ENCODE measurements at places on chromosomes 16 and 17.

GRCh38 chr17:13395346-13395745 lies 206.4 kb downstream of the HS3ST3A1 start:
- DNase-seq: no peak

DNA sequence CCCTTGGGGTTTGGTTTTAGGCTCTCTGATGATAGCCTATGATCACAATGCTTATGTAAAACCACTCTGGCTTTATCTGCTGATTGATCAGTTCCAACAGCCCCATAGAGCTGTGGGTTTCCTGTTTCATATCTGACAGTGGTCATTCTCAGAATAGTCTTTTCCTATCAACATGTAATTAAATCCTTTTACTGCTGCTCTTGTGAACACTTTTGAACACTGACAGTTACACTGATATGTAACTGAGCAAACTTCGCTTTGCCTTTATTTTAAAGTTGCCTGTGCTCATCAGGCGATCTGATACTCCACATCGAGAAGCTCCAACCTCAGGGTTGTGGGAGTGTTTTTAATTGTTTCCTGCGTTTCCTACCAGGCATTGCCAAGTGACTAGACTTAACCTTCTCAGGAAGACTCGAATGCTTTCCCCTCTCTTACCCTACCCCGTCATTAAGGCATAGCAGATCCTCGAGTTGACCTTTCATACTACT lies 17.3 kb upstream of the CLEC18B start:
- no peak for DNase-seq

GRCh38 chr16:52825892-52826291 lies 226.8 kb downstream of the CHD9NB start:
- no peak for DNase-seq

DNA sequence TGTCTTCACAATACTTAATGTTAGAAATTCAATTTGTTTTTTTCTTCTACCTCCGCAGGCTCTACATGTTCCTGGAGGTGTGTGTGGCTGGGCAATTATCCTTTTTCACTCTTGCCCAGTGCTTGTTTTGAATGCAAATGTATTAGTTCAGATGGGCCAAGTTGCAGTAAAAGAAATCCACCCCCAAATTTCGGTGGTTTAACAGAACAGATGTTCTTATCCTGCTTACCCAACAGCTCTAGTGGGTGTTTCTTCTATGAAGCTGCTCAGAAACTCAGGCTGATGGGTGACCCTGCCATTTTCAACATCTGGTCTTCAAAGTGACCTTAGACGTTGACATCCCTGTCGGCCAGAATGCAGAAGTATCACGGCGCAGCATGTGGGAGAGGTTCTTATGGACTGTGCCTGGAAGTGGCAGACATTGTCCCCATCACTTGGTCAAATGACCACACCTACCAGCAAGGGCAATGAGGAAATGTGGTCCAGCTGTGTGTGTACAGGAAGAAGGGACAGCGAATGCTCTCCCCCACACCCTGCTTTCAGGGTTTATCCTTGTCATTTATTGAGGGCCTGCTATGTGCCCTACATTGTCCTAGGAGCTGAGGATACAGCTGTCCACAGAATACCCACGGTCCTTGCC lies 157.3 kb downstream of the CDH13 start:
- no peak for DNase-seq

DNA sequence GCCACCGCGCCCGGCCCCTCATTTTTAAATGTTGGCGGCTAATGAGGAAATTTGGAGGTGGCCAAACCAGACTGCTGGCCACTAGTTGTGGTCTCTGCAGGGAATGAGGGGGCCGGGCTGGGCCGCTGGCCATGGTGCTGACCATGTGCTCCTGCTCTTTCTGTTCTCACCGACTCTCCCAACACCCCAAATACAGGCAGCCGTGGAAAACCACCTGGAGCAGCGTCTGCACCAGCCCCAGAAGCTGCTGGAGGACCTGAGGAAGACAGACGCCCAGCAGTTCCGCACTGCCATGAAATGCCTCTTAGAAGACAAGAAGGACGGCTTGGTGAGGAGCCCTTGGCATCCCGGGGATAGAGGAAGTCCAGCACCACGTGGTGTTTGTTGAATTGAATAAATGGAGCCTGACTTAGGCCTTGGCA lies 21.3 kb downstream of the OTOA start:
- peak; percentile 39 for DNase-seq

DNA sequence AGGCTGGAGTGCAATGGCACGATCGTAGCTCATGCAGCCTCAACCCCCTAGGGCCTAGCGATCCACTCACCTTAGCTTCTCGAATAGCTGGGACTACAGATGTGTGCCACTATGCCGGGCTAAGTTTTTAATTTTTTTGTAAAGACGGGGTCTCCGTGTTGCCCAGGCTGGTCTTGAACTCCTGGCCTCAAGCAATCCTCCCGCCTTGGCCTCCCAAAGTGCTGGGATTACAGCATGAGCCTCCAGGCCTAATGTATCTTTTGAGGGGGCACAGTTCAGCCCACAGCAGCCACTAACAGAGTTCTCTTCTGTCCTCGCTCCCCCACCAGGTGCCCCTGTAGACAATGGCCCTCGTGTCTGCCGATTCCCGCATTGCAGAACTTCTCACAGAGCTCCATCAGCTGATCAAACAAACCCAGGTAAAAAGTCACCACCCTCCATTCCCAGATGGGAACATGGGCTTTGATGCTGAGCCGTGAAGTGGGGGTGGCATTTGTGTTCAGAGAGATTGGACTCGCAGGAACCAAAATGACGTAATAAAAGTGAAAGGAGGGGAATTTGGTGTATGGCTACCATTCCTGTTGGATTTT lies 16.0 kb downstream of the SULT1A2 start:
- DNase-seq: no peak

DNA sequence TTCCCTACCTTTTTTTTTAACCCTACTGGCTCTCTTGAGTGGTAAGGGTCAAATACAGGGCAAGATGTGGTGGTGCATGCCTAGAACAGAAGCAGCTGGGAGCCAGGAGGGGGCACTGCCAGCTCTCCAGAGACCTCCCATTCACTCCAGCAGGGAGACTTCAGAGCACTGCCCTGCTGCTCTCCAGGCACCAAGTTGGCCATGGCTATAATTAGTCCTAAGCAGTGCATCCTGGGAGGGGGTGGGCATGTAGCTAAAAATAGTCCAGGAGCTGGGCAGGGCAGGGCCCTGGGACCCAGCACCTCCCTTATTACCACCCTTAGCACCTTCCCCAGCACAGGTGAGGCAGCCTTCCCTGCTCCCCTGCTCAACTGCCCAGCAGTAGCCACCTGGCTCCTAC lies 3.5 kb downstream of the CORO6 start:
- DNase-seq: no peak

- no peak for DNase-seq
These were observed 386.2 kb downstream of the SNX29 start for GRCh38 chr16:12362482-12363458.

DNA sequence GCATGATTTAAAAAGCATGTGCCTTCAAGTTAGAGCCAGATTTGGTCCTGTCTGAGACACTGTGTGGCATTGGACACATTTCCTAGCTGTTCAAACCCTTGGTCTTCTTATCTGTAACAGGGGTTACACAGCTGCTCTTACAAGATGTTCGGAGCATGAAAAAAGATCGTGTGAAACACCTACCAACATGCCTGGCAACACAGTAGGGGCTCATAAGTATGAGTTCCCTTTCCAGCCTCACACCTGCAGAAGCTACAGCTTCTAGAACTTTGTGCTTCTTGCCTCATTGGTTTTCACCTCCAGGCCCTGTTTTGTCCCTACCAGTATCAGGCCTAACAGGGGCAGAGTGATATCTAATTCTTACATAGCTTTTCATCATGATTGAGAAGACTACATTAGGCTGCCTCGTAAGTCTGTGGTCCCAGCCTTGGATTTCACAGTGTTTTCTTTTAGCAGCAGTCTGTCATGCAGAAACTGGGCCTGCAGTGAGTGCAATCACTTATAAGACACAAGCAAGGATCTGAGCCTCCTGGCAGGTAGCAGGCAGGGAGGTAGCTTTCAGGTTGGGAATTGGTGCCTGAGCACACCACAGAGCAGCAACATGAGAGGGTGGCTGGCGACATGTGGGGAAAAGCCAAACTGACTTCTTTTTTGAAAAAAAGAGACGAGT lies 78.8 kb downstream of the CCDC182 start:
- no peak for DNase-seq

- no peak for DNase-seq
These were observed 174.3 kb upstream of the TBX2 start for GRCh38 chr17:61225178-61225882.

- DNase-seq: no peak
These were observed 28.7 kb downstream of the KIAA0513 start for GRCh38 chr16:85056211-85056748.

DNA sequence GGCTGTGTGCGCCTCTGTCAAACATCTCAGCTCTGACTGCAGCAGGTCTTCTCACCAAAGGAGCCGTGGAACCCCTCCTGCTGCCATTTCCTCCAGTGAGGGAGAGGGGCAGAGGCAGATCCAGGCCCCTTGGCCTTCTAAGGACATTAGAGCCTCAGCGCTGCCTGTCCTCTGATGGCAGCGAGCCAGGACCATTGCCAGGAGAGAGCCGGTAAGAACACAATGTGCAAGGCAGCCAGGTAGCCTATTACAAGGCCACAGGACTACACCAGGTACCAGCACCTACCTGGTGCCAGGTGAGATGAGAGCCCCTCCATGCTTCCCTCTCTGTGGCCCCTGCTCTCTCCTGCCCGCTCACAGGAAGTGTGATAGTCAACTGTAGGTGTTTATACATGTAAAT lies 11.0 kb downstream of the LRRC75A start:
- DNase-seq: no peak

- no peak for DNase-seq
These were observed 1.6 kb downstream of the EIF4A3 start for GRCh38 chr17:80145076-80146075.

- no peak for DNase-seq
These were observed 16.0 kb upstream of the SP6 start for GRCh38 chr17:47866941-47867340.

- peak; percentile 54 for DNase-seq
These were observed 258.8 kb downstream of the IRF8 start for GRCh38 chr16:86157616-86158247.

GRCh38 chr17:3004925-3005324 lies 58.5 kb downstream of the OR1D5 start:
- no peak for DNase-seq

- no peak for DNase-seq
These were observed 673 bp upstream of the CHD9 start for GRCh38 chr16:53053967-53054669.

DNA sequence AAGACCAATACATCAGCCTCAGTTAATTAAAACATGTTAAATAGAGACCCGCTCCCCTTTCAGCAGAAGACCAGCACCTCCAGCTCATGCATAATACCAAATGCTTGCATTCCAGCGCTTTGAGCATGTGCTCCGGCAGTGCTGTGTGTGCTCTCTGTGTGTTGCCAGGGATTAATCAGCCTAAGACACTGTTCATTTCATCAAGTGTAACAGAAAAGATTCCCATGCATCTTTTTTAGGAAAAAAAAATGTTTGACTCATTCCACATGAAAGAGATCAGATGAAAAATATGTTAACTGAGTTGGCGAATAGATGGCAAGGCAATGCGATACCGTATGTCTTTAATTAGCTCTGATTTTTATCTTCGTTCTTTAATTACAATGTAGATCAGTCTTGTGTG lies 187.6 kb downstream of the RPTOR start:
- no peak for DNase-seq

- DNase-seq: no peak
These were observed 26.3 kb upstream of the MGAT5B start for GRCh38 chr17:76841776-76842405.

DNA sequence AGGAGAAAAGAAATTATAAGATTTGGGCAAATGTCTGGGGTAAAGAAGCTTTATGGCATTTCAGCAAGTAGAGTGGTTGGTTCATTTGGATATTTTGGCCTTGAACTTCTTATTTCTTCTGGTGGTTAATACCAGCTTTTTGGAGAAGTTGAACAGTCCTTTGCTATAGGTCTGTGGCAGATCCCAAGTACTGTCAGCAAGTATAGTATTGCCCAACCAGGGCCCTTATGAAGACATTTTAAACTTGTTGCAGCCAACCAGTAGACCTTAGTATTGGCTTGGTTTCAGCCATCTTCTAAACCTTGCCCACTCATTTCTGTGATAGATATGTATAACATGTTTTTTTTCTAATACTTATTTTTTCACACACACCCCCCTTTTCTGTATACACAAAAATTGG lies 2.2 kb downstream of the SP2 start:
- DNase-seq: no peak

DNA sequence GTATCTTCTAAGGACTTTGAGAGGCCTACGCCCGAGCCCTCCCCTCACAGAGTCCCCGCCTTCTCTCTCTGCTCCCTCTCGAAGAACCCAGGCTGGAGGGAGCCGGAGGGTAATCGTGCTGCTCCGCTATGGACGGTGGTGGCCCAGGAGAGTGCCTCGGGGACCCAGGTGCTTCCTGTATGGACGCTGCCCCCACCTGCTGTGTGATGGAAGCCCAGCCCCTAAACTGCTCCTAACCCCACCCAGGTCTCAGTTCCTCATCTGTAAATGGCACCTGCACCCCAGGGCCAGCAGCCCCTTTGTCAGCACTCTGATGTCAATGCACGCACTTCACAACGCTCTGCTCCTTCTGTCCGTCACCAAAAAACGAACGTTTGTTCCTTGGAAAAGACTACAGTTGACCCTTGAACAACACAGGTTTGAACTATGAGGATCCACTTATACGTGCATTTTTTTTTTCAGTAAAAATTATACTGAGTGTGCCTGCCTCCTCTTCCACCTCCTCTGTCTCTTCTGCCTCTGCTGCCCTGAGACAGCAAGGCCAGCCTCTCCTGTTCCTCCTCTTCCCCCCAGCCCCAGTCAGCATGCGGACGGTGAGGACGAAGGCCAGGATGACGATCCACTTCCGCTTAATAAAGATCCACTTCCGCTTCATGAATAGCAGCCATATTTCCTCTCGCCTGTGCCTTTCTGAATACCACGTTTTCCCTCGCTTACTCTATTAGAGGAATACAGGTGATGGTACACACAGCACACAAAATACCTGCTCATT lies 118.3 kb downstream of the BANP start:
- no peak for DNase-seq

DNA sequence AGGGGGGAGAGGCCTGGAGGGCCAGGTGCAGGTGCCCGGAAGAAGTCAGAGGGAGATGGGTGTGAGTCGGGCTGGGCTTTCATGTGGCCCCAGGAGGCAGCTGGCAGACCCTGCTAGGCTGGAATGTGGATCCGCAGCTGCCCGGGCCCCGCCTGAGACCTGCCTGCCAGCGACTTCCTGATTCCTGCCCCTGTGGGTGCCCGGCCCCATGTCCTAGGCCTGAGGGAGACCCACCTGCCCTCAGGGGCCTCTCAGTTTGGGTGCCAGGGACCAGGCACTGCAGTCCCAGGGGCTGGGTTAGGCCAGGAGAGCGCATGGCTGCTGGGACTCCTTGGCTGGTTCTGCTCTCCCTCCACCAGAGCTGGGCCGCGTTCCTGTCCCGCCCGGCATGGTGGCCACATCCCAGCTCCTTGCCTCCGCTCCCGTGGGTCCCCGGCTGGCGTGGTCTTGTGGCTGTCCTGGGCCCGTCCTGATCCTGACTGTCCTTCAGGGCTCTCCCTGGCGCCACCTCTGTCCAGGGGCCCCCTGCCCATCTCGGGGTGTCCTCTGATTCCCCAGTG lies 22.1 kb upstream of the SPNS2 start:
- DNase-seq: no peak
